Stimulated activated CD8-positive, alpha-beta memory T cell treated with anti-CD3 and anti-CD28 coated beads, Interleukin-2, amount 100 ng/mL, for 48 hours (primary cell): ENCODE measurements at places on chromosomes 11 and 22.

DNA sequence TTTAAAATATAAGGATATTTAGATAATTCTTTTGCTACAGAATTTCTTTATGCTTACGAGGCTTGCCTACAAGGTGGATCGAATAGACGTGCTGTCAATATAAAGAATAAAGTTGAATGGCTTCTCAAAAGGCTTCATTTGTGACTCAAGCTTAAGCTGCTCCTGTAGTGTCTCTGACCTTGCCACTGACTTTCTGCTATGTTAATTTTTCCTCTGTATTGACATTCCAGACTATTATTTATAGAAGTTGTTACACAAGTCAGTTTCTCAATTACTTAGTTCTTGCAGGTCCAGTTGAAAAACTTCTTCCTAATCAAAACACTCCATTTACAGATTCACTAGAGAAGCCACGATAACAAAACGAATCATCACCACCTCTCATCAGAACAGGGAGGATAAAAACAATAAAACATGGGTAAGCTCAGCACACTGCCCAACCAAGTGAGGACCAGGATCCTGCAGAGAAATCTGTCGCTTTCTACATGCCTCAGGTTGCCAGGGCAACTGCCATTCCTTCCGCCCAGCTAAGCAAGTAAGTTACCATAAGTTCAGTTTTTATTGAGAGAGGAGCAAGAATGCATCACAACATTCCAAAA is 39.0 kb upstream of the CHKA start:
- no peak for DNase-seq

GRCh38 chr11:45896422-45896984 is 10.6 kb downstream of the FREY1 start:
- no peak for DNase-seq

DNA sequence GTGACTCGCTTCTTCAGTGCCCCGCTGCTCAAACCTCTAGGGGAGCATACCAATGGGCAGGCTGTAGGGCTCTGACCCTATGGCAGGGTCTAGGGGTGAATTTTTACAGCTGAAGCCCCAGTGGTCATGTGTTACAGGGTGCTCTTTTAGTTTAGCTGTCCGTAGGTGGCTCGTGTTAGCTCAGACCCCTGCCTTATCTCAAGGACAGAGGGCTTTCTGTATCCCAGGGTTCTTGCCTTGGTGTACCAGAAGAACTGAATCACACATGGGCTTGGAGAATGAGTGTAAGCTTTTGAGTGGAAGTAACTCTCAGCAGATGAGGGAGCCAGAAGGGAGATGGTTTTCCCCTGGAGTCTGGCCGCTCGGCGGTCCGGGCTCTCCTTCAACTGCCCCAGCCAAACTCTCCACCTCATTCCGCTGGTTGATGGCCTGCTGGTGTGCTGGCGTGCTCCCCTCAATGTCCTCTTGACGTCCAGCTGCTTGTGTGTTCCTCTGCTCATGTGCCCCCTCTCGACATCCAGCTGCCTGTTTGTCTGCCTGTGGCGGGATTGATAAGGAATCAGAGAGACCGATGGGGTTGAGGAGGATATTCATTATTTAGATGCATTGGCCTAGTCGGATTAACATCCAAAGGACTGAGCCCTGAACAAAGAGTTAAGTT is 37.5 kb downstream of the BIRC2 start:
- no peak for DNase-seq

GRCh38 chr22:45673482-45674175 is 2.0 kb downstream of the ATXN10 start:
- DNase-seq, result no peak

- no peak for DNase-seq
Observed at GRCh38 chr22:43038325-43038724, 23.4 kb upstream of the PACSIN2 start.
